ENCODE measurements at places on chromosomes 11 and 22.

DNA sequence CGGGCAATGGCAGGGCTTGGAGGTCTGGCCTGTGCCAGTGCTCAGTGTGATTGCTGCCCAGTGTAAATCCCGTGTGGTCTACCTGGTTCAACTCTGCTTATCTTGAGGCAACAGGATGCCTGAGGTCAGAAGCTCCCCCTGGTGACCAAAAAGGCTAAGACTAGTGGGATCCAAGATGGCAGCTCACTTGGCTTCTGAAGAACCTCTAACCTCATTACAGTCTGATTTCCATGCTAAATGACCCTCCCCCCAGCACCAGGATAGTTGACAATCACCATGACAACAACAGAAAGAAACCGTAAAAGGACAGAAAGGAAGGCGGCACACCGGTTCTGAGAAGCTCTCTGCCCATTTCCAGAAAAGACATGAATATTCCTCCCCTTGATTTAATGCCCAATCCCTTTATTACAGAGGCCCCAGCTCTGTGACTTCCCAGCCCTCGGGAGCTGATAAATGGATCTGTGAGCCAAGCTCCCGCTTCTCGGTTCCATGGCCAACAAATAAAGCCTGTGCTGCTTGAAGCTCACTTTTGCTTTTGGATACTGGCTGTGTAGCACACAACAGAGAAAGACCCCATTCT lies 398.4 kb downstream of the CTTN start:
- DNase-seq, result no peak

DNA sequence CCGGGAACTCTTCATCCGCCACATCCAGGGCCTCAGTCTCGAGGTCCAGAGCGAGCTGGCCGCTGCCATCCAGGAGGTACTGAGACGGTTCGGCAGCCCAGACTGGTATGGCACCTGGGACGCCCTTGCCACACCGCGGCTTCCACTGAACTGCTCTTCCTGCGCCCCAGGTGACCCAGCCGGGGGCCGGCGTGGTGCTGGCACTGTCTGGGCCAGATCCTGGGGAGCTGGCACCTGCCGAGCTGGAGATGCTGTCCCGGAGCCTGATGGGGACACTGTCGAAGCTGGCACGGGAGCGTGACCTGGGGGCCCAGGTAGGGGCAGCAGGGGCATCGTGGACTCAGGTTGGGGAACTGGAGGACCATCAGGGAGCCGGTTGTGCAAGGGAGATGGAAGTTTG lies 1.4 kb downstream of the CCDC88B start:
- DNase-seq, result peak; percentile 48

GRCh38 chr22:32416556-32417085 lies 4.6 kb upstream of the RTCB start:
- DNase-seq, result no peak

GRCh38 chr11:111932611-111932950 lies 4.6 kb upstream of the DIXDC1 start:
- no peak for DNase-seq

DNA sequence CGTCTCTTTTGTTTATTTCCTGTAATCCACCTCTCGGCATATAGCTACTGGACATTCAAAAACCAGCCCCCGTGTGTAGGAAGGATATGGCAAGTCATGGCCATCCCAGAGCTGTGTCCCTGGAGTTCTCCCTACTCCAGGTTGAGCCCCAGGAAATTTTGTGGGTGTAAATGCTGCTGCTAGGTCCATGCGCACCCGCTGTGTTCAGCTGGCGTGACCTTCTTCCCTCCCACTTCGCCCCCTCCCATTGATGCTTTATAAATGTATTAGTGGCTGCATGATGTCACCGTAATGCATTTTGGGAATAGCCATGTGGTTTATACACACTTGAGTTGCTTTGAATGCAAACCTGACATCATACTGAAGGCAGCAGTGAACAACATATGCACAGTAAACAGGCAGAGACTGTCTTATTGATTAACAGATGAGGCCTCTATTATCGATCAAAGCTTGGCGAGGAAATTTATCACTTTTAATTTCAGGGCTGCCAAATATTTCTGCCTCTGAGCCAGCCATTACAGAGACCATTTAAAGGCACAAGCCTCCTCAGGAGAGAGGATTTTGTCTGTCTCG lies 113.6 kb upstream of the NNMT start:
- DNase-seq, result no peak
